Stimulated activated CD8-positive, alpha-beta memory T cell treated with anti-CD3 and anti-CD28 coated beads, Interleukin-4, amount 100 ng/mL, for 4 hours (primary cell): ENCODE measurements at places on chromosomes 1 and 21.

DNA sequence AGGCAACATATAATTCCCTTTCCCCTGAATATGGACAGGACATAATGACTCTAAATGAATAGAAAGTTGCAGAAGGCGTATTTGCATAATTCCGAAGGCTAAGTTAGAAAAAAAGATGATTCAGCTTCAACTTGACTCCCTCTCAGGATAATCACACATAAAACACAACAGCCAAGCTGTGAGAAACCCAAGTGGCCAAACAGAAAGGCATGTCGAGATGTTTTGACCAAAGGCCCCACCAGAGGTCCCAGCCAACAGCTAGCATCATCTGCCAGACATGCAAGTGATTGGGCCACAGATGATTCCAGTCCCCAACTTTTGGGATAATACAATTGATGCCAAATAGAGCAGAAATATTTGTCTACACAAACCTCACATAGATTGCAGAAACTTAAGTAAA, 444.9 kb downstream of the LTN1 start:
- DNase-seq = no peak

DNA sequence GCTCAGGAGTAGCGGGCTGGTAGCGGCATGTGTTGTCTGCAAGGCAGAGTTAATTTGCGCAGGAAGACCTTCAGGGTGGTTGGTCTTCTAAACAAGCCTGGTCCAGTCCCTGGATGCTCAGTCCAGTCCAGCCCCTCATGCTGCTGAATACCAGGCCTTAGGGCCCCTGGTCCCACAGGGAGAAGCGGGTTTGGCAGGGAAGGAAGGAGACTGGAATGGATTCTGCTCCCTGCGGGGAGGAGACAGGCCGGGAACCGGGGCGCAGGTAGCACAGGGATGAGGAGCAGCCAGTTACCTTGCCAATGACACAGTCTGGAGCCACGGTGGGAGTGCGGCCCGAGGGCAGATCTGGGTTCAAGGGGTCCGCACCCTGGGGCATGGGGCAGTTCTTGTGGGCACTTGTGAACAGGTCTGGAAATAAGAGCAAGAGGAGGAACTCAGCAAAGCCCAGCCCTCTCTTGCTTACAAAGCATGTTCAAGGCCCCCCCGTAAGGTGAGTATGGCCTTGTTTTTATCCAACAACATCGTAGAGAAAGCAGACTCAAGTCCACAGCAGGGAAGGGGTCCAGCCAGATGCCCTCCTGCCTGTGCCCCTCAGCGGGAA, 10.1 kb downstream of the FAM131C start:
- DNase-seq = no peak

DNA sequence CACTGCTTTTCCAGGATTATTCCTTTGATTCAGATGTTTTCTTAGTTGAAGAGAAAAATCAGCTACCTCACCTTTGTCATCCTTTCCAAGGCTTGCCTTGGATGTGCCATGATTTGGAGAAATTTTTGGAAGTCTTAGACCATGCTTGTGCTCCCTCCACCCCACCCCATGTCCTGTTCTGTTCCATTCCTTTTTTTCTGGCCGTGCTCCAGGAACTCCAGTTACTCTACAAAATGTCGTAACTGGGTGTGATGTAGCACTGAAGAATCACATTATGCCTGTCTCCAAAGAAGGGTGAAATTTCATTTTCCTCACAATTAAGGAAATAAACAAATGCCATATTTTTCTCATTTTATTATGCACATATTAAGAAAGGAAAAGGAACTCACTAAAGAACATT, 217.8 kb upstream of the ZRANB2 start:
- no peak for DNase-seq

DNA sequence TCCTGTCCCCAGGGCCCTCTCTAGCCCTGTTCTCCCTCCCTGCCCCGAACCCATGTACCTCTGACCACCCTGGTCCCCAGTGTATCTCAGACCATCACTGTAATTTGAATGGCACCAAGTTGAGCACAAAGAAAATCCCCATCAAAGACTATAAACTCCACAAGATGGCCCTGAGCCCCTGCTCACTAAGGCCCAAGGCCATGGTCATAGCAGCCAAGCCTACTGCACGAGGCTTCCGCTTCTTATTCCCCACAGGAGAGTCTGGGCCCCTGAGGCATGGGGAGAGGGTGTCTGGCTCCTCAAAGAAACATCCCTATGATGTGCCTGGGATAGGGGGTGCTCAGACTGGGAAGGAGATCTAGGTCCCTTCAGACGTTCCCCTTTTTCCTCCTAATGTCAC, 4.5 kb downstream of the ZNF683 start:
- no peak for DNase-seq

DNA sequence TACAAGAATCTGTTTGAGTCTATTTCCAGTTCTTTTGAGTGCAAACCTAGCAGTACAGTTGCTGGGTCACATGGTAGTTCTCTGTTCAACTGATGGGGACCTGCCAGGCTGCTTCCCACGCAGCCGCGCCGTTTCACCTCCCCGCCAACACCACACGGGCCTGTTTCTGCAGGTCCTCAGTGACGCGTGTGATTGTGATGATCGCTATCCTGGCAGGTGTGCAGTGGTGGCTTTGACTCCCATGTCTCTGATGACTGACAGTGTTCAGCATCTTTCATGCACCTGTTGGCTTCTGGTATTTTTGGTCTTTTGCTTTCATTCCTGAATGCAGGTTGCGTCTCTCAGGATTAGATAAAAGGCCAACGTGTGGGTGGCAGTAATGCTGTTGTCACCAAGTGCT, 41.6 kb downstream of the FAAP20 start:
- no peak for DNase-seq

- no peak for DNase-seq
Observed at GRCh38 chr1:77383236-77383635, 101.4 kb downstream of the AK5 start.

DNA sequence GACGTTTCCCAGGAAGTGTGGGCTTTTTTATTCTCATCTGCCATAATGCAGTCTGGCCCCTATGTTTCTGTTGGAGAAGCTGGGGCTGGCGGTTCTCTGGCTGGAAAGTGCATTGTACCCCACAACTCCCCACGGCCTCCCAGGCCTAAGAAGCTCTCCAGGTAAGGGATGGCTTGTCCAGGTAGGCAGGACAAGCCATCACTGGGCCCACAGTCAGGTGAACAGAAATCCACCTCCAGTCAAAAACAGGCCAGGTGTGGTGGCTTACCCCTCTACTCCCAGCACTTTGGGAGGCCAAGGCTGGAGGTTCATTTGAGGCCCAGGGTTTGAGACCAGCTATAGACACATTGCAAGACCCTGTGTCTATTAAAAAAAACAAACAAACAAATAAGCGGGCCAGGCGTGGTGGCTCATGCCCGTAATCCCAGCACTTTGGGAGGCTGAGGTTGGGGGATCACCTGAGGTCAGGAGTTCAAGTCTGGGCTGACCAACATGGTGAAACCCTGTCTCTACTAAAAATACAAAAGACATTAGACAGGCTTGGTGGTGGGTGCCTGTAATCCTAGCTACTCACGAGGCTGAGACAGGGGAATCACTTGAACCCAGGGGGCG, 3.1 kb upstream of the WNT9A start:
- no peak for DNase-seq

DNA sequence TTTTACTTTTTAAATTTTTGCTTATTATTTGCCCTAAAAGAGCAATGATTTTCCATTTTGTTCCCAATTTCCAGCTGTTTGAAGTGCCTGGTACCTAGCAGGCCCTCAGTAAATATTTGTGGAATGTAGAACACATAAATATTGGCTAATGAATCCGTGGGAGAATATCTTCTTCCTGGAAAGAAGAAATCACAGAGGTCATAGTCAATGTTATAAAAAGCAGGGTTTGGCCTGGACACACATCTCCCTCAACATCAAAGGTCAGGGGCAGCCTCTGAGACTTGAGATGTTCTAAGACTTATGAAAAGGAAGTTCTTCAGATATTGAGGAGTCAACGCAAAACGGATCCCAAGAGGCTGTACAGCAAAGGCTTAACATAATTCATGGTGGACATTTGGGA, 358.1 kb downstream of the HHAT start:
- no peak for DNase-seq

DNA sequence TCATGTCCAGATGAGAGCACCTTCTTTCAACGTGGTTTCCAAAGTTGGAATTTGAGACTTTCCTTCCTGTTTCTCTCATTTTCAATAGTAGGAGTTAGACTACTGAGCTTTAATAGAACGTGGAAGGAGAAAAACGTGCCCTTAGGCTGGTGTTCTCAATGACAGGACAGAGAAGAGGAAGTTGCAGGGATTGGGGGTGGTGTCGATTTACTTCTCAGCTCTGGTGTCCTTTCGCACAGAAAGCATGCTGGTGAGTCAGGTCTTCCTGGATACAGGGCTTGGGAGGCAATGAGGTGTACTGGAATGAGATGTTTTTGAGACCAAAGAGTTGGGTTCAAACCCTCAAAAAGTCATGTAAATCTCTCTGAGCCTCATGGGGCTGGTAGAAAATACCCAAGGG, 67.1 kb downstream of the HIVEP3 start:
- DNase-seq = no peak

DNA sequence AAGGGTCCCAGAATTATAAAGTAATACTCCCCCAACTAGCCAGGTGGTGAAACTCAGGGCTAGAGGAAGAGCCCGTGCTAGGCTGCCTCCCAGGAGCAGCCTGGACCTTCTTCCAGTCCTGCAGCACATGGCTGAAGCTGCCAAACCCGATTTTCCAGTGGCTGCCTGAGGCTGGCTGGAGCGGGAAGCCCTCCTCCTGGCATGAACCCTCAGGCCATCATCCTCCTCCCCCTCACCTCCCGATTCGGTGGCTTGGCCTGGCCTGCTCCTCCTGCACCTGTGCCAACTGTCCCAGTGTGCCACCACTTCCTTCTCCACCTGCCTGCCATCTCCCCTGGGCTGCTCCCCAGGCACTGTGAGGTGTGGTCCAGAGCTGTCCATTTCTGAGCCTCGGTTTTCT, 3.0 kb upstream of the TSPAN1 start:
- no peak for DNase-seq

DNA sequence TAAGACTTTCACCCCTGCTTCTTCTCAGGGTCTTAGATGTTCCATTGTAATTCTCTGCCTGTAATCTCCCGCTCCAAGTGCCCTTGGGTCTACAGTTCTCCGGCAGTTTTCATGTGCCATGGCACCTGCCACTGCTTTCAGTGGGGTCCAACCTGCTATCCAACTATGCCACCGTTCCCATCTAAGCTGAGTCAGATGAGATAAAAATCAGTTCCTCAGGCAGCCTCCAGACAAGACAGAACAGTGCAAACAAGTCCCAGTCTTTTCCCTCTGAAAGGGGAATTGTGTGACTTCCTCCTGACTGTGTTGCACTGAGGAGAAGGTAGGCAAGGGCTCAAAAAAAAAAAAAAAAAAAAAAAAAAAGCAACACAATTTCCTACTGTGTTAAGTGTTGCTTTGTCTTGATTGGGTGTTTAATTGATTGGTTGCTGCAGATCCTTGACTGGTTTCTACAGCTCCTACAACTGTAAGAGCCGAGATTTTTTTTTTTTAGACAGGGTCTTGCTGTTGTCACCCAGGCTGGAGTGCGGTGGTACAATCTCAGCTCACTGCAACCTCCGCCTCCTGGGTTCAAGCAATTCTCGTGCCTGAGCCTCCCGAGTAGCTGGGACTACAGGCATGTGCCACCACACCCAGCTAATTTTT, 50.7 kb downstream of the EBNA1BP2 start:
- no peak for DNase-seq

GRCh38 chr1:109823543-109824348, 60.0 kb upstream of the EPS8L3 start:
- no peak for DNase-seq
